ENCODE measurements at places on chromosomes 13 and 19.

DNA sequence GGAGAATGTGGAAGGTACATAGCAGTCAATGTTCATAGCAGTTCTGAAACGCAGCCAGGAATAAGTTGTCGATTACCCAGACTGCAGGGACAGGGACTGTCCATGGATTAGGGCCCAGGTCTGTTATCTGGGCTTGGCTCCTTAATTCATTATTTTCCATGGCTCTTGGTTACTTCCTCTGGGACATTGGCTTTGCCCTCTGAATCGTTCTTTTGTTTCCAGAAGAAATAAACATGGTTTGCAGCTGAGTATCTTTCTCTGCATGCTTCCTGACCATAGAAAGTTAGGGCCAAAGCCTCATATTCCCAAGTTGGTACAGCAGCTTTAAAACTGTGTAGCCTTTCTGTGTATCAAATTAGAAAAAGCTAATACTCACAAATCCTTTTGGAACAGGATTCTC lies 121.7 kb upstream of the MAB21L1 start:
- no peak for DNase-seq

DNA sequence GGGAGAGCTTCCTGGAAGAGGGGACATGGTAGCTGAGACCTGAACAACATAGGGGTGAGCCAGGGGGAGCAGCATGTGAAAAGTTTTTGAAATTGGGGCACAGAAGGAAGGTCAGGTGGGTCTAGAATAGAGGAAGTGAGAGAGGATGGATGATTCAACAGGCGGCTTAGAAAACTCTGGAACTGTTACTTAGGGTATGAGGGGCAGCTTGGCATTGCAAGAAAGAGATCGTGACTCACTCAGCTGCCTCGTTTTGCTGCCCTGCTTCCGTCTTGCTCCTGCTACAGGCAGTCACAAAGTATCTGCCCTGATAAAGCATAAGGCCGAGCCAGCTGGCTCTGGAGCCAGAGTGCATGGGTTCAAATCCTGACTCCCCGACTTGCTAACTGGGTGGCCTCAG lies 1.3 kb upstream of the CEACAM20 start:
- no peak for DNase-seq

DNA sequence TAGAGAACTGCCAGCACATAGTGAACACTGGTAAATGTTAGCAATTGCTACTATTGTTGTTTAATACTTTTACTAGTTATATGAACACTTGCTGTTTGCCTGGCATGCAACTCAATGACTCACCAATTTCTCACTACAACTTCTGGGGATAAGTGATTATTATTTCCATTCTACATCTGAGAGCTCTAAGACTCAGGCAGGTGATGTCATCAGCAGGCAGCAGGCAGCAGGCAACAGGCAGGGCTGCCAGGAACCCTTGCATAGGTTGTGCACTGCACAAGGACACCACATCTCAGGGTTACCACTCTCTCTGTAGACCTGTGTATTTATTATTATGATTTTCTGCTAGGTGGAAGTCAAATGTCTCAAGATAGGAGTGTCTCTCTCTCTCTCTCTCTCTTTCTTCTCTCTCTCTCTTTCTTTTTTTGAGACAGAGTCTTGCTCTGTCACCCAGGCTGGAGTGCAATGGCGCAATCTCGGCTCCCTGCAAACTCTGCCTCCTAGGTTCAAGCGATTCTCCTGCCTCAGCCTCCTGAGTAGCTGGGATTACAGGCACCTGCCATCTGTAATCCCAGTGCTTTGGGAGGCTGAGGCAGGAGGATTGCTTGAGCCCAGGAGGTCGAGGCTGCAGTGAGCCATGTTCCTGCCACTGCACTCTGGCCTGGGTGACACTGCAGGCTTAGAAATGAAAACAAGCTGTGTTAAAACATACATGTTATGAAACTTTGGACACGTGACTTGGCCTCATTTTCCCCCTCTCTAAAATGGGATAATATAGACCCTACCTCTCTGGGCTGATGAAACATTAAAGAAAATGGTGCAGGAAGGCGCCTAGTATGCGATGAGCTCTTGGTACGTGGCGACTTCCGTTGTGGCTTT lies 22.7 kb downstream of the HPN start:
- peak; percentile 30 for DNase-seq

GRCh38 chr13:91154558-91155353 lies 192.7 kb upstream of the MIR17HG start:
- no peak for DNase-seq

DNA sequence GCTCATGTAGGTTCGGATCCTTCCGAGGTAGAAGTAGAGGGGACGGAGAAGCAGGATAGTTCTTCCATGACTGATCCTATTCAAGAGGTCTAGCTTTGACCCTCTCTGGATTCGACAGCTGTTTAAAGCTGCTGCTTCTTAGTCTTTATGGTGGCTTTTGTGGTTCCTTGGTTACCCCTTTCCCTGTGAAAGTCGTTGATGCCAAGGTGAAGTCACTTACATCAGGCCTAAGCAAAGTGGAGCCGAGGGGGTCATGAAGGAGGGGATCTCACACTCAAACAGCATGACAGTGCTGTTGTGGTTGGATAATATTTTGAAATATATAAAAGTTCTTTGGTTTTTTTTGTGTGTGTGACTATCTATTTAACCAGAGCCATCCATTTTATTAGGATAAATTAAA lies 8.1 kb downstream of the CCDC70 start:
- no peak for DNase-seq

DNA sequence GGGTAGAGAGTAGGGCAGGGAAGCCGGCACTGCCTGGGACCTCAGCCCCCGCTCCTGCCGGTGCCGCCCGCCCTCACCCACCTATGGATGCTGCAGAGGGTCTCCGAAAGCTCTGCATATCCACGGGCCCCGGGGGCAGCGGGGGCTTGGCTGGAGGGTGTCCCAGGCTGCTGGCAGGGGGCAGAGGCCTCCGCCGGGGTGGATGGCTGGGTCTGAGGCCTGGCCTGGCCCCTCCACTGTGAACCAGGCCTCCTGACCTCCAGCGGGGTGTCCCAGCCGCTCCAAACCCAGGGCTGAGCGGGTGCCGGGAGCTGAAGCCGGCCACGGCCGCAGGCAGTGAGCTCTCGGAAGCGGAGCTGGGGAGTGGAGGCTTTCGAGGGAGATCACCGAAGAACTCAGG lies 4.1 kb downstream of the PRAM1 start:
- no peak for DNase-seq

GRCh38 chr13:63541336-63541735 lies 2125.7 kb upstream of the PCDH20 start:
- DNase-seq: no peak
